ENCODE measurements at places on chromosomes 6 and 20.

DNA sequence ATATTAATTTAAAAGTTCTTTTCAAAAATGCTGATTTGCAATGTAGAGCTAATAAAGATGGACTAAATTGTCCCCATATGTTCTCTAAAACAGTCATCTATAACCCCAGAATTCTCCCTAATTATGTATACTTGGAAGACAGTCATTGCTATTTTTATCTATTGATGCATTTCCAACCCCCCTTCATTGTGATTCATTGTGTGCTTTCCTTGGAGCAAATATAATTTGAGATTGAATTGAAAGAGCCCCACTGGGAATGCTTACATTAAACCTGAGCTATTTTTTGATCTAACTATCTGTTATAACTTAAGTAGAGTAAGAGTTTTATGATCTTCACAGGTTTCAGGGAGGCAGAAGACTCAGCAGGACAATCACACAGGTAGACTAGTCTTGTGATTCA lies 73.7 kb upstream of the PTCHD4 start:
- no peak for DNase-seq

- DNase-seq: no peak
These were observed 7.2 kb upstream of the THEMIS start for GRCh38 chr6:127907960-127908640.

DNA sequence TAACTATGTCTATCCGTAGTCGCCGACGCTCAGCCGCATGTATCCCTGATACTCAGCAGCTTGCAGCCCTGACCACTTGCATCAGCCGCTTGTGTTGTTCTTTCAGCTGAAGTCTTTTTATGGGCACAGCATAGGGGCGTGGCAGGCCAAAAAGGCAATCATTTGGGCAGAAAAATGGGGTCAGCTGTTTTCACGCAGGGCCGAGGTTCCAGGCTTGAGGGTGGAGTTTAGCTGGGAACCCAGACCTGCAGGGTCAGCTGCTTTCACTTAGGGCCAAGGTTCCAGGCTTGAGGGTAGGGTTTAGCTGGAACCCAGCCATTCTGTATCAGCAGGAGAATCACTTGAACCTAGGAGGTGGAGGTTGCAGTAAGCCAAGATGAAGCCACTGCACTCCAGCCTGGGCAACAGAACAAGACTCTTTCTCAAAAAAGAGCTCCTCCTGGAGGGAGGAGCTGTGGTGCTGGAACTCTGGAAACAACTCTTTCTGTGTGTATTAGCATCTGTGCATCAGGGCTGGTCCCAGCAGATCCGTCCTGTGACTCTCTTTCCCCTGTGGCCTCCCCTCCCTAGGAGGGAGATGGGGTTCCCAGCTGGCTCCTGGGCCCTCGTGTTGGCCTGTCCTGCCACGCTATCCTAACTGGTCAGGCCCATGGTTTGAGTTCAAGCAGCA lies 56.9 kb upstream of the PRND start:
- DNase-seq: no peak

DNA sequence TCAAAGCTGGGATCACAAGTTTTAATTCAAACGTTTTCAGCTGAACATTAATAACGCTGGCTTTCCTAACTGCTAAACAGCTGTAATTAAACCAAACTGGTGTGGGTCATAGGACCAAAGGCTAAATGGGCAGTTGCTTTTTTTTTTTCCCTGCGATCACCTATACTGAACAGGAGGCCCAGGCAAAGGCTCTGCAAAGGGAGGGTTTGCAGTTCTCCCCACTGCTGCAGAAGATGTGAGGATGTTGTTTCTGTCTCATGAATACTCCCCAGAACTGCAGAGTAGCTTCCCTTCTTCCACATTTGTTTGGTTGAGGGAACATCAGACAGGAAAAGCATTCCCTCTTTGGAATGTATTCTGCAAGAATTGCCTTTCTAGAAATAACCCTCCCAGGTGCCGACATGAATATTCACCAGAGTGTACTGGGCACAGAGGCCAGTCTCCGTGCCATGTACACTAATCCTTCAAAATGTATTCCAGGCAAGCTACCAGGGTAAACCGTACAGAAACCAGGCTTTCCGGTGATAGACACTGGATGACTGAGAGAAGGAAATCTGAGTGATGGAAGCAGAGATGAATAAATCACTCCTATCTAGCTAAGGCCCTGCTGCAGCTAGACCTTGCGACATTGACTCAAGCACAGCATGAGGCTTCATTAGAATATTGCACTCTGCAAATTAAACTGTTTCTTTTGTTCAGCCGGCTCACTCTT lies 370.1 kb downstream of the BTBD9 start:
- no peak for DNase-seq

DNA sequence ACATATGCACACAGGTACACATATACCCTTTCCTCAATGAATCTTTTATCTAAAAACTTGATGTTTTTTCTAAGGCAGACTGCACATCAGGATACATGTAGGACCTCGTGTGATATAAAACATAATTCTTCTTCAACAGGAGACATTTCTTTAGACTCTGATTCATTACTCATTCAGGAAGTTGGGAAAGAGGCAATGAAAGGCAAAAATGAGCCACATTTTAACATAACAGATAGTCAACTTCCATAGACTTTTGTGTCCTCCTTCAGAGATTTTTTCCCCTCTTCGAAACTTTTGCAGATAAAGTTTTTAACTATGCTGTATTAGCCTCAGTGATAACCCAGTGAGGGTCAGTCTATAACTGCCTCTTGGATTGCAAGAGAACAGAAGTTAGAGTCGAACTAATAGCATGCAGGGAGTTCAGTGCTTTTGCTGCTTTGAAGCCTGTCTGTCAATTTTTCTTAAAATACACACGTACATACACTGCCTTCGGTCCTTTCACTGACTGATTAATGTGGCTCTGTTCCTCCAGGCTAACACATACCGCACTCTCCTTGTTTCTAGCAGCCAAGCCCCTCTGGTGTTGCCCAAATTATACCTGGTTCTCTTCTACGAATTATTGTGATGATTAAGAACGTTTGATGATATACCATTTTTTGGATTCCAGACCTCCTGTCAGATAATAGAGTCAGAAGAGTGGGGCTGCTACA lies 562.5 kb upstream of the MAP3K7 start:
- no peak for DNase-seq

DNA sequence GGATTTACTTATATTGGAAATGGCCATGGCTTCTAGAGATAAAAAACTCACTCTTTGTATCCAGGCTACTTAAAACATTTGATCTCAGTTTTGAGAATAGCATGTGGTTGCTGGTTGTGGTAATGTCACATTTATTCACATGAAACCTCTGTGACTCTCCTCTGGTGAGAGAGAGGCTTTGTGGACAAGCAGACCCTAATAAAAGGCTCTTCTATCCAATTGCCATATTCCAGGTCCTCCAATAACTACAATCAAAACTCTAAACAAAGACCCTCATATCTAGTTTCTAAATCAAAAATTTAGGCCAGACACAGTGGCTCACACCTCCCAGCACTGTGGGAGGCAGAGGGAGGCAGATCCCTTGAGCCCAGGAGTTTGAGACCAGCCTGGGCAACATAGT lies 176.3 kb upstream of the LAMP5 start:
- DNase-seq: no peak

DNA sequence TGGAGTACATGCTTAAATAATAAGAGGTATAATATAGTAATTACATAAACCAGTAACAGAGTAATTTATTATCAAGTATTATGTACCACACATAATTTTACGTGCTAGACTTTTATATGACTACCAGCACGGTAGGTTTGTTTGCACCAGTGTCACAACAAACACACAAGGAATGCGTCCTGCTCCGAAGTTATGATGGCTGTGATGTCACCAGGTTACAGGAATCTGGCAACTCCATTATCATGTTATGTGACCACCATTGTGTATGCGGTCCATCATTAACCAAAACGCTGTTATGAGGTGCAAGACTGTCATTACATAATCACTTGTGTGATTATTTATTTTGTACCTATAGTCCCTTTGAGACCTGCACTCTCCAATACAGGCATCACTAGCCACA lies 235.2 kb upstream of the PMEPA1 start:
- no peak for DNase-seq

GRCh38 chr20:58584051-58584824 lies 66.8 kb upstream of the STX16 start:
- no peak for DNase-seq

DNA sequence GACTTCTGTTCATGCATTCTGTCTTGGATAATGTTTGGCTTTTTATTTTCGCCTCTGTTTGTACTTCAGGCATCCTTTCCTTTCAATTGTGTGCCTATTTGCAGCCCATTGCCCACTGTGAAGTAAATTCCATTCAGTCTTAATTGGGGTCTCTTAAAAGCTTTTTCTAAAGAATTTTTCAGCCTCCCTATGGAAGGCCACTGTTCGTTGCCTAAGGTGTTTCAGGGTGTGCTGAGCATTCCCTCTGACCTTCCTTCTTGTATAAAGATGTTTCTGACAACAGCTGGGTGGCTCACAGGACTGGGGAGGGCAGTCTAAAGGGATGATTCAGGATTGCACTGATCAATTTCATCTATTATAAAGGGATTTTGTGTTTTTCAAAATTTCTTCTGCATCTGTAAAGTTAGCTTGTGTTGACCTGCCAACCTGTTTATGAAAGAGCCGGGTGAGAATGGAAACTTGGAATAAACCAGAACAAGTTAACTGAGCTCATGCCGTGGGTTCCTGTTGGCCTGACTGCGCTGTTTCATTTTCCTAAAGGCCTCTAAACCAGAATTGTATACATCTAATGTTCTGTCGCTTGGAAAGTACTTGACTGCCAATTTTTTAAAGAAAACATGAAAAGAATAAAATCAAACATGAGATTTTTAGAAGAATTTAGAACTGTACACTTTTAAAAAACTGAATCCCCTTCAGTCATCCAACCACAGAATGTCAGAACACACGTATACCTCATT lies 14.3 kb downstream of the PHACTR2 start:
- no peak for DNase-seq

- no peak for DNase-seq
These were observed 51.9 kb downstream of the MAFB start for GRCh38 chr20:40637176-40637575.

DNA sequence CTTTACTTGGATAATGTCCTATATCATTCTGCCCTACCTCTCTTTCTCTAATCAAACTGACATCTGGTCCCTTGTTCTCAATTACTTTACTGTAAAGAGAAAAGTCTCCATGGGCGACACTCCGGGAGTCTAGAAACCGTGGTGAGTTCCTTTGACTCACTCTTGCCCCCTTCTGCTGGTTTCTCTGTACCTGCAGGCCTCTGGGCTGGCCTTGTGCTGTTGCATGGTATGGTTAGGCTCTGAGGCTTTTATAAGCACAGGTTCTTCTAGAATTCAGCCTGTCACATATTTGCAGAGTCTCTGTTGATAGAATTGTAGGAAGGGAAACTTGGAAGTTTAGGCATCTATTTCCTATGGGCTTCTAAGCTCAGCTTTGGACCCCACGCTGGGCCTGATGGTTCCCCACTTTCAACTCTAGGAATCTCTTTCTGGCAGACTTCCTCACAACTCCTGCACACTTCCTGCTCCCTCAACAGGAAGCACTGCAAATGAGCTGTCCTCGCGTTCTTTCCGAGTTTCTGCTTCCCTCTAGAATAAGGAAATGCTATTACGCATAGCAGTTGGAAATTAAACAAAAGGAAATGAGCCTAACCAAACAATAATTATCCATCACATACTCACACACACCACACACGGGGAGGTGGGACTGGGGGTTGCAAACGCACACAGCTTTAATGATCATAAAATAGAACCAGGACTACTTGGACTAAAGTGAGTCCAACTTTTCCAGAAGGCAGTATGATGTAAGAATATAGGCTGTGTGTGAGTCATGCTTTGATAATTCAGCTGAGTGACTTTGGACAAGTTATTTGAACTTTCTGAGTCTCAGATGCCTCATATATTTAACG lies 683.3 kb downstream of the QKI start:
- no peak for DNase-seq

DNA sequence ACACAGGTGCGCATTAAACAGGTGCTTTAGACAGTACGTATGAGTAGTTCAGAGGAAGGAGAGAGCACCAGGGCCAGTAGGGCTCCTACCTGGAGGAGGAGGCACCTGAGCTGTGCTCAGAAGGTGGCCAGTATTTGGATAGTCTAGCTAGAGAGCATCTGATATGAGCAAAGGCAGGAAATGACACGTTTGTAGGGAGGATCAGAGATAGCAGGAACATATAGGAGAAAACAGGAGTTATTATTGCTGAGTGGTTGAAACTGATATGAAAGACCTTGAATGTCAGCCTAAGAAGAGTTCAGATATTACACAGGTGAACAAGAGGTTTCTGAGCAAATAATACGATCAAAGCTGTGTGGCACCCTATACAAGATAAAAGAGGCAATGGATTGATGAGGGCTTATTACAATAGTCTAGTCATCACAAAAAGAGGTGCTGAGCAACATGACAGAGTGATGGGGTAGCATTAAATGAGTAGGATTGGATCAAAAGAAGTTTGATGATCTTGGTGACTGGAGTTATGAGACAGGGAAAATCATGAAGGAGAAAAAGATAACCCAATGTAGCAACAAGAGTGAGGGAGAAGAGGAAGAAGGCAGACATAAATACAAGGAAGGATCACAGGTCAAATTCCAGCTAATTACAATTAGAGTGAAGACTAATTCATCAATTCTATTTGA lies 69.8 kb upstream of the HIVEP1 start:
- DNase-seq: no peak

DNA sequence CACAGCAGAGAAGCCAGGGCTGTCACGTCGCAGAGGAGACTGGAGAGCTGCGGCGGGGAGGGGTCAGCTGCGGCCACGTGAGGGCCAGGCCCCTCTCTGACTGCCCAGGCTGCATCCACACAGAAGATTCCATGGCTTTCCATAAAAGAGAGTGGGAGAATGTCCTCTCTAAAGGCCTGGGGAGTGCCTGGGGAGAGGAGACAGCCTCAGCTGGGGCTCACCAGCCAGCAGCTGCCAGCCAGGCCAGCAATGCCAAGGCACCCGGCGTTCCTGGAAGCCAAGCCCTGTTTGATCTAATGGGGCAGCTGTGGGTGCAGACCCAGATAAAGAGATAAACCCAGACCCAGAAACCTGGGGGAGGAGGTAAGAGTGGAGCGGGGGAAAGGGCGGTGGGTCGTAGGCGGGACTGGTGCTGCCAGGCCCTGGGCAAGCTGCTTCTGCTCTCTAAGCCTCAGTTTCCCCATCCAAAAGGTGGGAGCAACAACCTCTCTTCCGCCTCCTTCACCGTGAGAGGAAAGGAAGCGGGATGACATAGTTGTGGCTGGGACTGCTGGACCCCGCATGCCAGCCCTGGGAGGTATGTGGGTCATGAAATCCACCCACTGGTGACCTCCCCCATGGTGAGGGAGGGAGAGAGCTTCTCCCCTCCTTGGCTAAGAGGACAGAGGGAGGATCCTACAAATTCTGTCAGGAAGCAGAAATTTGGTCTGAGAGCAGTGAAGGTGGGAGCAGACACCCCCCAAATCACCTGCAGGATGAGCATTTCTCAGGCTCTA lies 3.1 kb upstream of the OSBPL2 start:
- no peak for DNase-seq

DNA sequence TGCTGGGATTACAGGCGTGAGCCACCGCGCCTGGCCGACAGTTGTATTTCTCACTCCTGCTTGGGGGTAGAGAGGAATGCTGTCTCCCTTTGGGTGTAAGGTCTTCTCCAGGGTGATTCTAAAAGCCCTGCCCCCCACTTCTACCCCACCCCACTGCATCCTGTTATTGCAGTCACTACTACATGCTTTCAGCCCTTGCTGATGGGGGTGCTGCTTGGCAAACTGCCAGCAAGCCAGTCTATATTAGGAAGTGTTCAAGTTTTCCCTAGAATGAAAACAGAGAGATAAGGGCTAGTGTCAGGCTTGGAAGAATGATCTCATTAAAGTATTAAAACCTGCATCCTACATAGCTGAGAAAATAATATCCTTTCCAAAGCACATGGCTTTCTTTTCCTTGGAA lies 31.3 kb downstream of the TTI1 start:
- DNase-seq: no peak

GRCh38 chr6:87789198-87789899 lies 87.3 kb upstream of the AKIRIN2 start:
- no peak for DNase-seq

Data from activated T-cell treated with anti-CD3 and anti-CD28 coated beads, Interleukin-2, amount 50 U/mL, for 24 hours (primary cell).